Fibroblast of mammary gland (primary cell): ENCODE measurements at places on chromosomes 5 and 9.
A peak's percentile ranks its signal among the peaks of the same experiment; 100 is the strongest.

GRCh38 chr5:163105456-163105855 is 331.9 kb upstream of the CCNG1 start:
- peak; percentile 10 for DNase-seq

GRCh38 chr5:73640861-73641320 is 14.9 kb downstream of the ARHGEF28 start:
- no peak for DNase-seq

- peak; percentile 58 for DNase-seq
Measured at GRCh38 chr9:110058304-110058953, 149.5 kb downstream of the C9orf152 start.

DNA sequence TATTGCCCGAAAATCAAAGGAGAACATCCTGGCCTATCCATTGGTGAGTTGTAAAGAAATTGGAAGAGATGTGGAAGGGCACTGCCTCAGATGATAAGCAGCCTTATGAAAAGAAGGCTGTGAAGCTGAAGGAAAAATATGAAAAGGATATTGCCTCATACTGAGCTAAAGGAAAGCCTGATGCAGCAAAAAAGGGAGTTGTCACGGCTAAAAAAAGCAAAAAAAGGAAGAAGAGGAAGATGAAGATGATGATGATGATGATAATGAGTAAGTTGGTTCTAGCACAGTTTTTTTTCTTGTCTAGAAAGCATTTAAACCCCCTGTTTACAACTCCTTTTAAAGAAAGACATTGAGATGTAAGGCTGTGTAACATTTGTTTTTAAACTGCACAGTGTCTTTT is 59.8 kb upstream of the ZBED3 start:
- no peak for DNase-seq

DNA sequence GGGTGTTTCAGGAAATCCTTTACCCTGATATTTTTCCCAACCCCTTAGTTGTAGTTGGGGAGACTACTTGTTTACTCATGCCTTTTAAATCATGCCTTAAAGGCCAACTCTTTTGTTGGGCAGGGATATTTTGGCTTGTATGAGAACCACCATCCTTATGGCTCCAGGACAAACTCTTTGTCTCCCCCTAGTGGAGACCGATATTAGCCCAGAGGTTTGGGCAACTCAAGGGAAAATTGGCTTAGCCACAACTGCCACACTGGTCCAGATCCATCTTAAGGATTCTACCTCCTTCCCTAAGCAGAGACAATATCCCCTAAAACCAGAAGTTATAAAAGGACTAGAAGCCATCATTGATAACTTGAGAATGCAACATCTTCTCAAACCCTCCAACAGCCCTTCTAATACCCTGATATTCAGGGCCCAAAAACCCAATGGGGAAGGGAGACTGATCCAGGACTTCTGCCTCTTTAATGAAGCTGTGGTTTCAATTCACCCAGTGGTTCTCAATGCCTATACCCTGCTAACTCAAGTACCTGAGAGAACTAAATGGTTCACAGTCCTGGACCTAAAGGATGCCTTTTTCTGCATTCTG is 100.9 kb upstream of the HCN1 start:
- DNase-seq, result no peak

- DNase-seq, result no peak
Measured at GRCh38 chr5:101505891-101506570, 602.9 kb upstream of the ST8SIA4 start.

GRCh38 chr5:107469485-107470294 is 201.0 kb downstream of the EFNA5 start:
- DNase-seq, result peak; percentile 87

DNA sequence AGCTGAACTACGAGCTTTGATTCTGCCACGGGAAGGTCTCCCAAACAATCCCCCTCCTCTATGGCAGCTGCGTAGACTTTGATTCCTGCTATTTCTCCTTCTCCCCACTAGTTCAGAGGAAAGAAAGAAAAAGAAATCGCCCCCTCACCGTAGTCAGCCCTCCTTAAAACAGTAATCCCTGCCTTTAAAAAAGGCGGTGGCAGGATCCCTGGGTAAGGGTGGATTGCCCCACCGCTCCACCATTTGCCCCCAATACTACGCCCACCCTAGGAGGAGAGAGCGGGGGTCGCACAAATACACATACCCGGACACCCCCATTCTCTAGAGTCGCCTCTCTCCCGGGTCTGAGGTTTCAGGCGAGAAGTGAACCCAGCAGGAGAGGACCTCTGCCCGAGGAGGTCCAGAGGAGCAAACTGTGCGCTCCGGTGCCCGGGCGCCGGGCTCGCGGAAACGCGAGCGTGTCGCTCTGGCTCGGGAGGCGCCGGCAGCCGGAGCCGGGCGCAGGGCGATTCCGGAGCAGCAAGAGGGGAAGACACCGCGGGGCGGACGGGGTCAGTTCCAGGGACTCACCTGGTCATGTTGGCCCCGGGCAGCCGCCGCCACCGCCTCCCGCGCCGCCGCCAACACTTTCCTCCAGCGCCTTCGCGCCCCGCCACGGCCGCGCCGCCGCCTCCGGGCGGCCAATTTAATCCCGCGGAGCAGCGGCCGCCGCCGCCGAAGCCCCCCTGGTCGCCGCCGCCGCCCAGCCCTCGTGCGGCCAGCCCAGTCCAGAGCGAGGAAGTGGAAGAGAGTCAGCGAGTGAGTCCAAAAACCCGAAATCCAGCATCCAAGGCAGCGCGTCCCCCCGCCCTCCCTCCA is 1057.7 kb upstream of the DMAC1 start:
- DNase-seq, result peak; percentile 21

DNA sequence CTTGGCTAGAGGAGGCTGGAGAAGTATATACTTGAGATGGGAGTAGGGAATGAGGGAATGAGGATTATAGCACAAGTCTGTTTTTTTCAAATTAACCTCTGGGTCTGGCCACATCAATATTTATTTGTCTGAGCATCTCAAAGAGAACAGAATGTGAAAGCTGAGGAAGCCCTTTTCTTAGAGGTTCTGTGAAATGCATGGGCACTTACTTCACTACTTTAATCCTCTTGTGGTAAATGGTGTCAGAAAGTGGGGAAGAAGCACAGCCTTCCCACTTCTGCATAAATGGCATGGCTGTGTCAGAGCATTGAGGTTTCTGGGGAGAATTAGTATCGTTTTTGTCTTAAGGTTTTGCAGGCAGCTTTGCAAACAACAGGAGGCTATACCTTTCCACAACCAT is 48.6 kb downstream of the SPATA31D1 start:
- DNase-seq, result no peak

- DNase-seq, result peak; percentile 47
Measured at GRCh38 chr9:129989740-129990139, 53.2 kb downstream of the FNBP1 start.

DNA sequence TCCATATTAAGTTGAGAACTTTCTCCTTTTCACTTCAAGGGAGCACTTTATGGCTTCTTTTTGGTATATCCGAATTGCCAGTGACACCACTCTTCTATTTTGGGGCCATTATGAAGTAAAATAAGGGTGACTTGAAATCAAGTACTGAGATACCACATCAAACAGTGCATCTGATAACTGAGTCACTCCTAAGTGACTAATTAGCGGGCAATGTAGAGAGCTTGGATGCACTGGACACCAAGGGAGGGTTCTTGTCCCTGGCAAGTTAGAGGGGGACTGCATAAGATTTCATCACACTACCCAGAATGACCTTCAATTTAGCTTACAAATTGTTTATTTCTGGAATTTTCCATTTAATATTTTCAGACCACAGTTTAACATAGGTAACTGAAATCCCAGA is 813.9 kb upstream of the CDH10 start:
- DNase-seq, result no peak

GRCh38 chr5:57324181-57324580 is 150.3 kb downstream of the GPBP1 start:
- DNase-seq, result no peak

DNA sequence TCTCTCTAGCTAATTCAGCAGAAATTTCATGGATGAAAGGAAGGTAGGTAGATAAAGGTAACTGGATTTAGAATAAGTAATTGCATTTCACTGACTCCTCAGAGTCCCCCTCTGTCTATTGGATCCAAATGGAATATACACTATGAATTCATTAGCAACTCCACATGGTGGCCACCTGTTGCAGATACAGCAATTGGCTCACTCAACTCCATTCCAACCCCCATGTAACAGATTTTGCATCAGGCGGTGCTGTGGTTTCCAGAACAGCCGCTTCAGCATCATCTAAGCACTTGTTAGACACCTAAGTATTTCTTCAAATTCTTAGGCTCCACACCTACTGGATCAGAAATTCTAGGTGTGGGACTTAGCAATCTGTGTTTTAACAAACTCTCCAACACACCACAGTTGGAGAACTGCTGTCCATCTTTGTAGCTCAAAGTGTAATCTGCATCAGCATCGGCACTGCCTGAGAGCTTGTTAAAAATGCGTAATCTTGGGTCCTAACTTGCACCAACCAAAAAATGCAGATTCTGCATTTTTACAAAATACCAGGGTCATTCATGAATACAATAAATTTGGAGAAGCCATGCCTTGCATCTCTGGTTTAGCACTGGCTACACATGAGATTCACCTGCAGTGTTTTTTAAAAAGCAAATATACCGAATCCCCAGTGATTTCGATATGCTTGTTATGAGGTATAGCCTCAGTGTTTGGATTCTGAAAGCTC is 413.8 kb upstream of the CD180 start:
- peak; percentile 4 for DNase-seq

DNA sequence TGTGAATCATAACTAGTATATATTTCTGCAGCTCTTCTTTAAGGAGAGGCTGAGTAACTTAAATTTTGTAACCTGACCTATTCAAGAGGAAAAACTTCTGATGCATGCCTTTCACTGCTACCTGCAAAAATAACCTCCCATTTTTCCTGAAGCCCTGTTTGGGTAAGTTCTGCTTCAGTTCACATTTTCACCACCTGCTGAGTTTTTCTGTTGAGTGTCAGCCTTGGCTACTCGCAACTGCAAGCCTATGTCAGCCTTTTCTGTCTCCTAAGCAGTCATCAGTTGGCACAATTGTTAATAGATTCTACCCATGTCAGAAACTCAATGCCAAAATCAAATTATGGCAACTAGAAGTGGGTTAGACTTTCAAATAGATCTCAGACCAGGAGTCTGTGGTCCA is 8.2 kb upstream of the TNFAIP8 start:
- DNase-seq, result no peak

GRCh38 chr9:135504262-135505243 is 4.1 kb downstream of the MRPS2 start:
- peak; percentile 65 for DNase-seq

GRCh38 chr5:14723701-14724132 is 59.2 kb downstream of the OTULIN start:
- peak; percentile 41 for DNase-seq

DNA sequence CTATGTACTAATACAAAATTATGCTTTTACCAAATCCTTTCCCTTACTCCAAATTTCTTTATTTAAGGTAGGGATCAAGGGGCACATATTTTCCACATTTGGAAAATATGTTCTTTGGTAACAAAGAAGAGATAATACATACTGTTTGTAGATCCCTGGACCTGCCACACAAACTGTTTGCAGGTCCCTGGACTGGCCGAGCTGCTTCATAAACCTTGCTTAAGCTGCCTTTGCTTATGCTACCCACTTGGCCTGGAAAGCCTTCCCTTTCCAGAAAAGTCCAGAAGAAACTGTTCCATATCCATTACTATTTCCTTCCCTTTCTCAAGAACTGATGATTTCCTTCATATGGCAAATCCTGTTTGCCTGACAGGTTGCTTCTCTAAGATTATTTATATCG is 22.6 kb upstream of the DMXL1 start:
- DNase-seq, result no peak

- no peak for DNase-seq
Measured at GRCh38 chr9:8168916-8169438, 369.4 kb upstream of the DMAC1 start.

GRCh38 chr5:55356896-55357295 is 49.1 kb downstream of the MTREX start:
- DNase-seq, result no peak

DNA sequence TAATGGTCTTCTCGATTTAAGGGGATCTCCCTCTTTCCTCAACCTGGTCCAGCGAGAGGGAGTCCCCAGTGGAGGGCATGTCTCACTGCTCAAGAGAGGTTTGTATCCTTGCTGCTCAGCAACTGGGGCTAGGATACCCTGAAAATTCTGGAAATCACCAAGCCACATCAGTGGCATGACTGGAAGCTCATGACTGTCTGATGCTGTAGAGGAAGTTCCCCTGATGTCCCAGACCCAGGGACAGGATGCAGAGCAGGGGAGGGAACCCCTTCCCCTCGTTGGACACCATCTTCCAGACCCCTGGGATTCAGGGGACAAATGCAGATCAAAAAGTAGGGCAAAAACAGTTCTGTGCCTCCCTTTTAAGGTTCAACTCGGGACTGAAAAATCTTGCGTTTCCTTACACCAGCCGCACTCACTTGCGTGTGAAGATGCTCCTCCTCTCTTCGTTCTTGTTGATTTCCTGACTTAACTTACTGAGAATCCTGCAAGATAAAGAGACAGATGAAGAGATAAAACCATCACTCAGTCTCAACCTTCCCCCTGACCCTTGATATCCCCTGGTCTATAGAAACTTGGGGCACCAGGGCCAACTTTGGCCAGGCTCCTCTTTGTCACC is 22.1 kb downstream of the LCP2 start:
- DNase-seq, result no peak

DNA sequence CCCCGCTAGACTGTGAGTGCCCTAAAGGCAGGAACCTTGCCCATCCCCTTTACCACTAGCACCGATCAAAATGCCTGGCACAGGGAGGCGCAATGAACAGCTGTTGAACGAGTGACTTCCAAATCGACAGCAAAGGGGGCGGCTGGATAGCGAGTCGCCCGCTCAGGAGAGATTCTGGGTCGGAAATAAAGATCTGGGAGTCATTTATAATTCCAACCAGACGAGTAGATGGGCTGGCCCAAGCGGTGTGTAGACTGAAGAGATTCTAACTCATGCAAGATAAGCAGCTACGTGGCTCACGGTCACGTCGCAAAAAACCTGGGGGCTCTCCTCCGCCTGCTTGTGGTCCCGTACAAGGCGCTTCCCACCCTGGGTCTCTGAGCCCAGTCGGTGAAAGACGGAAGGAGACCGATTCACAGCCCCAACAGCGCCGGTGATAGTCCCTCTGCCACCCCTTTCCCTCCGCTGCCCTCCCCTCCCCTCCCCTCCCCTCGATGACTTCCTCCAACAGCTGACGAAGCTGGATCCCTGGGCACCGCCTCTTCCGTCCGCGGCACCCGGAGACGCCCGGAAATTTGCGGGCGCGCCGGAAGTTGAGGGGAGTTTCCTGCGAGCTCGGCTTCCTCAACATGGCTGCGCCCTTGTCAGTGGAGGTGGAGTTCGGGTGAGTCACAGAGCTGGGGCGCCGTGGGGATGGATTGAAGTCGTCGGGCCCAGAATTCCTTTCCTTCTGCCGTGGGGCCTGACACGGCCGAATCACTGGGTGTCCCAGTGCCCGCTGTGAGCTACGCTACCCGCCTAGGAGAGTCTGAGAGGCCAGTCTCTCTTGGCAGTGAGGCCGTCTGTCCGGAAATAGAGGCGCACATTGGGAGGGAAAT is at the start of gene URM1:
URM1 (plus strand) TSS at position 623 of the 878 bp plus-strand sequence; CDS start at position 630, 7 bp downstream.
- peak; percentile 93 for DNase-seq

GRCh38 chr5:59169081-59169767 is 586.3 kb downstream of the RAB3C start:
- DNase-seq, result no peak

DNA sequence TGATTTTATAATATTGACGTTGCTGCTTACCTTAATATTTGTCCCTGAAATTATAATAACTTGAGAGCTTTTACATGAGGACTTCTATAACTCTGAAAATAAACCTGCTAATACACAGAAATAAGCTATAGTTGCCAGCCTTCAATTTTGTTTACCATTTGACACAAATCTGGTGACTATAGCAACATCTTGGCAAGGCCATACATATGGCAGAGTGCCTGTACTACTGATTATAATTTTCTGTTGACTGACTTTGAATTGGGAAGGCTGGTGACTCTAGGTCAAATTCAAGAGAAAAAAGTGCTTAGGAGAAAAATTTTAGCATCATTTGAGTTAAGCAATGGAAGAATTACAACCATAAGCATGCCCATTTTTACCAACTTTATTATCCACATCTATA is 581.4 kb upstream of the PTPRD start:
- no peak for DNase-seq
